ENCODE measurements at places on chromosomes 13 and 19.

- DNase-seq = peak; percentile 86
These were observed at the start of gene MPND for GRCh38 chr19:4343370-4344307. Gene MPND (plus strand): TSS chr19:4343562. CDS start chr19:4343594, 32 bp downstream.

GRCh38 chr13:96792736-96793403 lies 201.4 kb downstream of the OXGR1 start:
- DNase-seq = no peak

- no peak for DNase-seq
These were observed 1.0 kb downstream of the KLK11 start for GRCh38 chr19:51025401-51025800.

GRCh38 chr19:40224342-40225150 lies 1.9 kb downstream of the CCNP start:
- no peak for DNase-seq

- no peak for DNase-seq
These were observed 2.3 kb downstream of the CEBPG start for GRCh38 chr19:33375837-33376159.

DNA sequence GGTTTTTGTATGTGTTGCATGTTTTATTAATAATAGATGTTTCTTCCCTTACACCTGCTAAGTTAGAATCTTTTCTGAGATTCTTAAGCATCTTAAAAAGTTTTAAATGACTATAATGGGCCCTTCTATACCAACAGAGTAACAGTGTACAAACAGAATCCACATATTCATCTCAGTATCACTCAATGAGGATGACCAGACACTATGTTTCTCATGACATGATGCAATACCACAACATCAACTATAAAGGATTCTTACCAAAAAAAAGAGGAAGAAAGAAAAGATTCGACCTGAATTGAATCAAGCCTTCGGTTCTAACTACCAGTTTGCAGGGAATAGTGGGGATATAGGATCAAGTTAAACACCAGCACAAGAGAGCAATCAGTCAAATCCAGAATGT lies 56.5 kb downstream of the INTS6 start:
- DNase-seq = no peak

DNA sequence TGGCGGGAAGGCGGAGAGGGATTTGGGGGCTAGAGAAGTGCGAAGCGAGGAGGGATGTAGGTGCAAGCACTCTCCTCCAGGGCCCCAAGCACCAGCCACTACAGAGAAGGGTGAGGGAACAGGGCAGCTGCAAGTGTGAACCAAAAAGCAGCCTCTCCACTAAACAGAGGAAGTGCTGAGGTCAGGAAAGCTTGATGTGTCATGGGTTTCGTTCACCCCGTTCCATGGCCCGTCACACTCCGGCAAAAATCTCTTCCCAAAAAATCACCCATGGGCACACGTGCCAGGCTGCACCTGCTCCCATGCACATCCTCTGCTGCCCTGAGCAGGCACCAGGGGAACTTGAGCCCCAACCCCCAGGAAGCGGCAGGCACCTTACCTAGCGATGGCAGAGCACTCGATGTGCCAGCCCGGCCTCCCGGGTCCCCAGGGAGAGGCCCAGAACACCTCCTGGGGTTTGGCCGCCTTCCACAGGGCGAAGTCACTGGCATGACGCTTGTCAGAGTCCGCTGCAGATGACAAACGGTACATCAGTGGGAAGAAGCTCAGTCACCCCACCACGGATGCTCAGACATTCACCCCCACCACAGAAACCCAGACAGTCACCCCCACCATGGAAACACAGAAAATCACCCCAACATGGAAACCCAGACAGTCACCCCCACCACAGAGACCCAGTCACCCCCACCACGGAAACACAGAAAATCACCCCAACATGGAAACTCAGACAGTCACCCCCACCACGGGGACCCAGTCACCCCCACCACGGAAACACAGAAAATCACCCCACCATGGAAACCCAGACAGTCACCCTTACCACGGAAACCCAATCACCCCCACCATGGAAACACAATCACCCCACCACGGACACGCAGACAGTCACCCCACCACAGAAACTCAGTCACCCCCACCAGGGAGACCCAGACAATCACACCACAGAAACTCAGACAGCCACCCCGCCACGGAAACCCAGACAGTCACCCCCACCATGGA lies 29.0 kb downstream of the CARS2 start:
- peak; percentile 54 for DNase-seq

- DNase-seq = no peak
These were observed 623.2 kb downstream of the SLITRK5 start for GRCh38 chr13:88294368-88294767.

DNA sequence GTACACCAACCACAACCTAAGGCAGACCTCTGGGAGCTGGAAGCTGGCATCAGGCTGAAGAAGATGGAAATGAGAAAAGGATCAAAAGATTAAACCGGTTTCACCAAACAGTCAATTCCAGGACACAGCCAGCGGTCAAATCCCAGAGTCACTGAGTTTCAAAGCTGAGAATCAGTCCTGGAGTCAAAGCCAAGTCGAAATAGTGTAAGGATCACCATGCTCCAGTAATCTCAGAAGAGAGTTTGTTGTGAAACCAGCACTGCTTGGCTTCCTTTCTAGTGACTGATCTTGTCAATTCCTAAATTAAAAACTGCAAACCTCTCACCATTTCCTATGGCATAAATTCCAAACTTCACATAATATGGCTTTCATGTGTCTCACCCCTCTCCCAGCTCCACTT lies 198.8 kb downstream of the GPC6 start:
- DNase-seq = no peak

- peak; percentile 55 for DNase-seq
These were observed at the start of gene CPT1C for GRCh38 chr19:49690656-49691242. Gene CPT1C (plus strand): TSS chr19:49691116. CDS start chr19:49692253, 1,137 bp downstream.

GRCh38 chr13:111516712-111517640 lies 196.5 kb downstream of the TEX29 start:
- DNase-seq = no peak

DNA sequence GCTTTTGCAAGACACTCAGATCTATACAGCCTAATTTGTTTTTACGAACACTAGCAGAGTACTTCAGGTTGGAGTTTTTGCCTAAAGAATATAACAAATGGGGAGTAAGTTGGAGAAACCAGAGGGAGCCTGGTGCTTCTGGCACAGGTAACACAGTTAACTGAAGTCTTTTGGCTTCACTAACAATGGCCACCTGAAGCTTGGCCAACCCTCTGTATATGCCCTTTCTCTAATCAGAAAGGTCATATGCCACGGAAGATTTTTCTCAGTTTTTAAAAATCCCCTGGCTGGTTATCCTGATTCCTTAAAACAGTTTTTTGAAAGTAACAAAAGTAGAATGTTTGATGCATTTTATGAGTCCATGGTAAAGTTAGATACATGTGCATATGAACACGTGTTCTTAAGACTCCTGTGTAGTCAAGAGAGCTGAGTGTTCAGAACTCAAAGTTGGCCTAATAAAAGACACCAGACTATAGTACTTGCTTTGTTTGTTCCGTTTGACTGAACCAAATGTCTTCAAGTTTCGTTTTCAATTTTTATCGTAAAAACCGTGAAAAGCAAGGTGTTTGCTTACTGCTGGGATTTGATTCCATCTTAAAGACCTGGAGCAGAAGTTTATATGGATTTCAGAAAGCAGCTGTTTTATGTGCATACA lies 137.5 kb downstream of the KCNRG start:
- DNase-seq = no peak

DNA sequence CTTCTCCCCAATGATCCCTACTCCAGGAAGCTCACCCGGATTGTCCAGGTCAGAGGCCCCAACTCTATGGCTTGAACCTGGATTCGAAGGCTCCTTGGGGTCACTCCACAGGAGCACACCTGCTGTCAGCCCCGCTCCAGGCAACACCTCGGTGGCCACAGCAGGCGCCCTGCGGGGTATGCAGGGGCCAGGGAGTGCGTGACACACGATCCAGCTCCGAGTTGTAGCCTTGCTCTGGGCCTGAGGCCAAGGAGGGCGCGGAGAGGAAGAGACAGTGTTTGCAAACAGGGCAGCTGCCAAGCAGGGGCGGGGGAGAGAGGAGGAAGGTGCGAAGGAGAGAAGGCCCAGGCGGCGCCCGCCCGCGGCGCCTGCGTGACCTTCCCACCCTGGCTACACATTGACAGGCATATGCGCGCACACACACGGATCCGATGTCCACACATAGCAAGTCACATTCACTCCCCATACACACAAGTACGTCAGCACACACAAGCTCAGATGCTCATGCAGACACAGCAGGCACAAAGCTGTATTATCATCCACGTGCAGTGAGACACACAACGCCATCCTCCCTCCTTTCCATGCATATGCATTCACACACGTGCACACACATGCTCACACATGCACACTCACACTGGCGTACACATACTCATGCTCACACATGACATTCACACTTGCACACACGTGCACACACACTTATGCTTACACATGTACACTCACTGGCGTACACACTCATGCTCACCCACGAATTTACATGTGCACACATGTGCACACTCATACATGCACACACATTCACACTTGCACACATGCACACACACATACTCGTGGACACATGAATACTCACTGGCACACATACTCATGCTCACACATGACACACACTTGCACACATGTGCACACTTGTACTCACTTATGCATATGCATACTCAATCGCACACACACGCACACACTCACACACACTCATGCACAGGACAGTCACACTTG lies 10.4 kb downstream of the SBK2 start:
- DNase-seq = no peak

DNA sequence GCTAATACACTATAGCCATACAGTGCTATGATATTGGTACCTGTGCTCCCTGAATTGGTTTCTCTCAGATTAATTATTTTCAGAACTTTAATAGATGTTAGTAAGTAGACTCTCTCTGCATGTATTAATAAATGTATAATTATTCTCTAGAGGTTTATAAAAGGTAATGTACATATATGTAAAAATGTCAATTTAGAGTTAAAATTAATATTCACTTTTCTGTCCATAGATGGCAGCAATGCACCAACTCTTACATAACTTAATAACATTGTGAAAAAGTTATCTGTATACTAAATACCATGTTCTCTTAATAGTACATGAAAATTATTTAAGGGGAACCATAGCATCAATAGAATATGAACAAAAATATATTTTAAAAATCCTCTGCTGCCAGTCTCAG lies 515.0 kb upstream of the KLHL1 start:
- DNase-seq = no peak

DNA sequence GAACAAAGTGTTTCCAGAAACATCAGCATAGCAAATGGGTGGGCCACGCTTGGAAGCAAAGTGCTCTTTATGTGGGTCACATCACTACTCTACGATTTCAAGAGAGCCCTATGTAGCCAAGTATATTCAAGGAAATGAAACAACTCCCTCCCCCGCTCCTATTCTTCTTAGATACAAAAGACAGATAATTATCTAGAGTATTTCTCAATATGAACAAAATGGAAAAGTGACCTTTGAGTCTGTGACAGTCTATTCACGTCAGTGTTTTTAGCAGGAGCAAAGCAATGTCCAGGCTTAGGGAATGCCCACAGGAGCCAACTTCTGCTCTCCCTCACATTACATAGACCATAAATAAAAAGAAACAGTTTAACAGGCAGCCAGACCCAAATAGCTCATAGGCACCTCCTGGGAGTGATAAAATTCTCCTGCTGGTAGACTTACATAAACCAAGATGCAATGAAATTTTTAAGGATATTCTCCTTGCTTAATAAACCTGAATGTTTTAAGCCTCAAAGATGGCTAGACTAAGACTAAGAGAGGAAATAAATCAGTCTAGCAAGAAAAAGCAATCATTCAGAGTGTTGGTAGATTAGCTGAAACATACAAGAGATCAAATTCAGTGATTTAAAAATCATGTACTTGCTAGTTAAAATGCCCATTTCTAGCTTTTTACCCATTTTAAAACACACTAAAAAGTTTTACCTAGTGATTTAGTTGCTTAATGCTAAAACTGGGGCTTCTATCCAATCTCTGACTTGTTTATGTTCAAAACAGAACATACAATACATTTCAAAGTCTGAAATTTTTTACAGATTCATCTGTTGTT lies 182.8 kb downstream of the RGCC start:
- DNase-seq = no peak

- no peak for DNase-seq
These were observed 17.5 kb downstream of the MIPEP start for GRCh38 chr13:23871616-23872220.

DNA sequence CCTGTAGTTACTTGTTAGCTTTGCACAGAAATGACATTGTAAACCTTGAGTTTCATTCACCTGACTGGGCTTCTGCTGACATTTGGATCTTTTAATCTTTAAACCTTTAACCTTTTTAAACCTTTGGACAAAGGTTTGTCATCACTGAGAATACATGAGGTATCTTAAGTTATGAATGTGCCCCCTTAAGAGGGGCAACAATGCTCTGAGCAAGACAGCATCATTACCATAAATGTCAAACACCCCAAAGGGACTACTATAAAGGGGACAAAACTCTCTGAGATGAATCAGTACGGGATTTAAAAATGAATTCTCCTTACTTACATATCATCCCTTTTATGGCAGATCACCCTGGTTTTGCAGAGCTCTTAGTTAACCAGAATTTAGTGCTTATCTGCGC lies 203.3 kb downstream of the COG6 start:
- DNase-seq = no peak

GRCh38 chr19:46697204-46697960 lies 19.5 kb downstream of the PRKD2 start:
- DNase-seq = peak; percentile 30

- DNase-seq = peak; percentile 25
These were observed 599 bp downstream of the ZNF331 start for GRCh38 chr19:53538378-53539109.

DNA sequence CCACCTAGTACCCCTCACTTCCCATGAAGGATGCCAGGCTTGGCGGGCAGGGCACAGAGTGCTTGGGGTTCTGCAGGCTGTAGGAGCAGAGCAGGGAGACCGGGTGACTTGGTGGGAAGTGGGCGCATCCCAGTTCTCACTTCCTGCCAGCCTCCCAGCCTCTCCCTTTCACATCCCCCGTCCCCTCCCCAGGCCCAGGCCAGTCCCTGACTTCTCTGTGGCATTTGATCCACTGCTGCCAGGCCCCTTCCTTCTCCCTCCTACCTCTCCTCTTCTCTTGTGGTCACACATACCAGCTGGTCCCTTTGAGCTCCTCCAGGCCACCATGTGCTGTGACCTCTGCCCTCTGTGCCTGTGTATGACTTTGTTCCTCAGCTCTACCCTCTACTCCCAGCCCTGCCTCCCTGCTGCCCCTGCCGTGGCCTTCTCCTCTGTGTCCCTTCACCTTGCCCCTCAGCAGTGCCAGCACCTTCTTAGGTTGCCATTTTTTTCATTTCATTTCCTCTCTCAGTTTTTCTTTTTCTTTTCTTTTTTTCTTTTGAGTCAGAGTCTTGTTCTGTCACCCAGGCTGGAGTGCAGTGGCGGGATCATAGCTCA lies 19.5 kb downstream of the MYO1F start:
- DNase-seq = no peak

- no peak for DNase-seq
These were observed 35.2 kb downstream of the SPRY2 start for GRCh38 chr13:80305737-80306136.

GRCh38 chr13:96274046-96274445 lies 184.1 kb downstream of the HS6ST3 start:
- DNase-seq = no peak

GRCh38 chr13:66076417-66076816 lies 1153.7 kb downstream of the PCDH9 start:
- DNase-seq = no peak

GRCh38 chr13:95434111-95434510 lies 118.4 kb upstream of the CLDN10 start:
- no peak for DNase-seq

GRCh38 chr19:9352505-9352904 lies 10.3 kb upstream of the ZNF177 start:
- no peak for DNase-seq

- no peak for DNase-seq
These were observed at the start of gene TMPRSS9 for GRCh38 chr19:2359992-2360685. Gene TMPRSS9 (plus strand): TSS chr19:2360265. CDS start chr19:2389786, 29,521 bp downstream.

All from CD4-positive, alpha-beta T cell treated with Interleukin-15 for 1 hour (primary cell).